Activated CD8-positive, alpha-beta T cell treated with anti-CD3 and anti-CD28 coated beads, Interleukin-2, amount 10 ng/mL, durations not matched to agents 7 days and 5 days (primary cell): ENCODE measurements at places on chromosomes 6 and 20. TPM values are rescaled to one million over a fixed set of nuclear protein-coding genes. Genes with fewer than 3 reads are reported as not detected.

GRCh38 chr6:157505912-157506491, 125.0 kb downstream of the ZDHHC14 start:
- DNase-seq: no peak

DNA sequence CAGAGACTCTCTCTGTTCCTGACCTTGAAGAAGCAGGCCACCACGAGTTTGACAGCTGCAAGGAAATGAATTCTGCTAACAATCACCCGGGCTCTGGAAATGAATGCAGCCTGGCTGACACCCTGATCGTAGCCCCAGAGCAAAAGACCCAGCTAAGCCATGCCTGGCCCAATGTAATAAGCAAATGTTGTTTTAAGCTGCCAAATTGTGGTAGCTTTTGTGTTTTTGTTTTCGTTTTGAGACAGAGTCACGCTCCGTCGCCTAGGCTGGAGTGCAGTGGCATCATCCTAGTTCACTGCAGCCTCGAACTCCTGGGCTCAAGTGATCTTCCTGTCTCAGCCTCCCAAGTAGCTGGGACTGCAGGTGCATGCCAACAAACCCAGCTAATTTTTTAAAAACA, 3.3 kb upstream of the OXT start:
- no peak for DNase-seq

DNA sequence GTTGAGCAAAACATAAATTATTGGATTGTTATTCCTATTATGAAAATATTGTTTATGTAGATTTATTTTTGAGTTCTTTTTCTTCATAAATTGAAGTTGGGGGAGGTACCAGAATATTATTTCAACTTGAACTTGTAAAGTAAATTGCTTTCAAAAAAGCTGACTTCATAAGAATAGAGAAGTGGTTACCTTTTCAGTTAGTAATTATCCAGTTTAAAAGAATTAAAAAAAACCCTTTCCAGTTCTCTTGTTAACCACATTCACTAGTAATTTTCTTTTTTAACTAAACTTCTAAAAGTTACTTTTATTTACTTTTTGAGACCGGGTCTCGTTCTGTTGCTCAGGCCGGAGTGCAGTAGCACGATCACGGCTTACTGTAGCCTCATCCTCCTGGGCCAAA, 124.3 kb downstream of the CDKAL1 start:
- DNase-seq: no peak

DNA sequence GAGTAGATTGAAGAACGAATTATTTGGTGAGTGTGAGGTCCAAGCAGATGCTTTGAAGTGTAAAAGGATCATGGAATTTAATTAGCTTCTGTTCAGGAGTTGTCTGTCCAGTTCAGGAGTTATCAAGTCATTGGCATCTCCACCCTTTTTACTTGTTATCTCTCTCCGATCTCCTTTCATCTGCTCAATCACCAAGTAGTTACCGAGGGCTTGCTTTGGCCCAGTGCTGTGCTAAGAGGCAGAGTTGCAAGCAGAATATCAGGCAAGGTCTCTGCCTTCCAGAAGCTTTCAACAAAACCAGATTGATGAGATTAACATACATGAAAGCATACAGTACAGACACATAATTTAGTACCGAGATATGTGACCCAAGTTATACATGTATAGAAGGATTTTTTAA, 10.2 kb upstream of the TNFRSF21 start:
- no peak for DNase-seq

The GMPR gene
- total RNA-seq: 8.9 TPM

- DNase-seq: no peak
Measured at GRCh38 chr20:53901064-53901463, 169.3 kb downstream of the BCAS1 start.

The APOBEC2 gene
- total RNA-seq: not detected

The RNF144B gene
- total RNA-seq: 1.9 TPM

DNA sequence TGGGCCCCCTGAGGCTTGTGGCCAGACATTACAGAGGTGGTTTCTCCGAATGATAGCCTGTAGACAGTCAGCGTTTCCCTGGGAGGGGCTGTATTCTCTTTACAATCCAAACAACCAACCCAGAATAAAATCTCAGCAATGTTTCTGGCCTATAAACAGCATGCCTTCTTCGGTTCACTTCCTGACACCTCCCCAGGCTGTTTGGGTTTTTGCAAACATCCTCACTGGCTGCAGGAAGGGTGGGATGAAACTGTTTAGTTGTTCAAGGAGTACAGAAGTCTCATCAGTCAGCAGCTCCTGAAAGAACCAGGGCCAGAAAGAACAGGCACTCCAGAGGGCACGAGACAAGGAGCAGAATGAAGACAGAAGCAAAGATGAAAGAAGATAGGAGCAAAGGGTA, 350.0 kb downstream of the QKI start:
- no peak for DNase-seq

DNA sequence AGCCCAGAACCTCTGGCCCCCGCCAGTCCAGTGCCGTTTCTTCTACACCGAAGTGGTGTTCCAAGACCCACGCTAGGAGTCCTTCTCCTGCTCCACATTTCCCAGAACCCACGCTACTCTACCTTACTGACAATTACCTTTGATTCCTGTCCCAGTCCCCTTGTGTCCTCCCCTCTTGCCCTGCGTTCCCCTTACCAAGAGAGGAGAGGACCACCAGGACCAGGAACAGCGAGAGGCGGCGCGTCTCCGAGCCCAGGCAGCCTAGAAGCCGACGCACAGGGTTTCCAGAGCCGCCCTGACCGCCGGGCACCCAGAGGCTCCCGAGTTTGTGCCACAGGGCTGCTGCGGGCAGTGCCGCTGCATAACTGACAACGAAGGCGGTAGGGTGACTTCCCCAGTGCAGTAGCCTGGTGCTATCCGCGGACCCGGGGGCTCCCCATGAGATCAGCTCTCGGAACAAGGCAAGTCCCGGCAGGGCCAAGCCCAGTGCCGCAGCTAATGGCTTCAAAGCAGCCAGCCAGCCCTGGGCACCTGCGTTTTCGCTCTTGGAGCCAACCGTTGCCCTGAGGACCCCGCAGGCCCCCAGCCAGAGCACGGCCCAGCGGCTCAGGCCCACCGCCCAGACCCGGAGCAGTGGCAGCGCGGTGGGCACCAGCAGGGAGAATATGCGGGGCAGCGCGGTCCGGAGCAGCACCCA, 512 bp downstream of the TAP1 start:
- peak; percentile 58 for DNase-seq

- no peak for DNase-seq
Measured at GRCh38 chr6:43896329-43897255, 126.6 kb downstream of the VEGFA start.

GRCh38 chr6:1577896-1578745, 31.6 kb upstream of the FOXC1 start:
- DNase-seq: no peak

GRCh38 chr6:159505140-159505922, 187.7 kb downstream of the SOD2 start:
- no peak for DNase-seq

The STK4 gene
- total RNA-seq: 159 TPM

DNA sequence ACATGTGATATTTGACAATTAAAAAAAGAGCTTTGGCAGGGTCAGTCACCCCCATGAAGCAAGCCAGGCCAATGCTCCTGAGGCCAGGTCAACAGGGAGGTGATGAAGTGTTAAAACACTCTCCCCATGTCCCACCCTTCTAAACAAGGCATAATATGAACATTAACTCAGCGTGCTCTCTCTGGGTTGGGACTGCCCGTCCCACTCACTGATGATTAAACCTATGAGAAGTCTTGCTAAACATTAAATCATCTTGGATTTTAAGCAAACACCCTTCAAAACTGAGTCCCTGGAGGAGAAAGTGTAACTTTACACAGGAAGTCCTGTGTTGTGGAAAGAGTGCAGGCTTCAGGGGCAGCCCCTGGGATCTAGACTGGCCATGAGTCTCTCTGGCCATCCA, 558.5 kb downstream of the CD83 start:
- DNase-seq: no peak

DNA sequence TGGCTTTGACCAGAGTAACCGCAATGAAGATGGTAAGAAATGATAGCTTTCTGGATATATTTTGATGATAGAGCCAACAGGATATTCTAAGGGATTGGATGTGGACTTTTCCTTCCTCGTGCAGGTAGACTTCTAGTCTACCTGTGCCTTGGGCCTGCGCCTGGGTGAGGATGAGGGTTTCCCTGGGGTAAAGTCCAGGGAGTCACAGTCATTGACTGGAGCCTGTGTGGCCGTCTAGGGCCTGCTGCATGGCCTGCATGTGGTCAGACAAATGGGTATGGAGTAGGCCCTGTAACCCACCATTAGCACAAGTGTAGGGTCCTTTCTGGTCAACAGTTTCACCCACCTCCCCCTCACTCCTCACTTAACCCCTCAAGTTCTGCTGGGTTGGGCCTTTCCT, 12.7 kb upstream of the CHMP4B start:
- DNase-seq: no peak

- no peak for DNase-seq
Measured at GRCh38 chr6:129539032-129539431, 170.9 kb downstream of the ARHGAP18 start.

The SLC17A2 gene
- total RNA-seq: not detected

DNA sequence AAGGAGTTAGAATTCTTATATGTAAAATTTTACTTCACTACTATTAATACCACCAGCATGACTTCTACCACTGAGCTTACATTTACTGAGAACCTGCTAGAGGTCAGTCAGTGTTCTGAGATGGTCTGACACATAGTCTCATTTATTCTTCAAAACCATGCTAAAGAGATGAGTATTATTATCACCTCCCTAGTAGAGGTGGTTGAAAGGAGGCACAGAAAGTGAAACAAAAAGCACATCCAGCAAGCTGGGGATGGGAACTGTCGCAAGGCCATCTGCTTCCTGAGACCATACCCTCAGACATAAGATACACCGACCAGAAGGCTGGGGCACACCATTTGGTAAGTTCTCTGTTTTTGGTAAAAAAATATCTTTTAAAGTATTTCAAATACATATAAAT, 137.7 kb downstream of the INSM1 start:
- DNase-seq: peak; percentile 32

The KCNQ2 gene
- not detected for total RNA-seq

DNA sequence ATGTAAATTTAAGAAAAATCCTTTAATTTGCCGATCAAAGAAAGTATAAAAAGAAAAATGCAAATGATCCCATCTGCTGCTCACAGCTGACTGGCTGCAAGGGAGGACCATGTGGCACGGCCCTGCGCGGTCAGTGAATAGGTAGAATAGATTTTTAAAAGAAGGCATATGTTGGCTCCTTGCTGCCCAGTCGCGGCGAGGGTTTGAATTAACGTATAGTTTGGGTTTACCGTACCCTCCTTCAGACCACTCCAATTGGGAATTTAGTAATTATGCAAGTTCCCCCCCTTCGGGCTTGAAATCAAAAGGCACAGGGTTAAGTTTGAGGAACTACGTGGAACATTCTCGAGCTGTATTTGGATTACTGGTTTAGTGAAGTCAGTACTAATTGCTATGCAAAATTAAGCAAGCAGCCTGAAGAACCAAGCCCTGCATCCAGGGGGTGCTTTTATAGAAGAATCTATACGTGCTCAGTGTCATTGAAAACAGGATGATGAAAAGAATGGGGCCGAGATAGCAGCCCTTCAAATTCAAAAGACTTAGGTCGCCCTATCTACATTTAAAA, 1.1 kb upstream of the BEND3 start:
- DNase-seq: peak; percentile 41

The LY6G6C gene
- 0.26 TPM for total RNA-seq

- DNase-seq: no peak
Measured at GRCh38 chr6:45648262-45648620, 270.5 kb upstream of the SUPT3H start.

The FABP7 gene
- total RNA-seq: not detected

GRCh38 chr6:100171533-100172321, 177.7 kb upstream of the MCHR2 start:
- DNase-seq: no peak

DNA sequence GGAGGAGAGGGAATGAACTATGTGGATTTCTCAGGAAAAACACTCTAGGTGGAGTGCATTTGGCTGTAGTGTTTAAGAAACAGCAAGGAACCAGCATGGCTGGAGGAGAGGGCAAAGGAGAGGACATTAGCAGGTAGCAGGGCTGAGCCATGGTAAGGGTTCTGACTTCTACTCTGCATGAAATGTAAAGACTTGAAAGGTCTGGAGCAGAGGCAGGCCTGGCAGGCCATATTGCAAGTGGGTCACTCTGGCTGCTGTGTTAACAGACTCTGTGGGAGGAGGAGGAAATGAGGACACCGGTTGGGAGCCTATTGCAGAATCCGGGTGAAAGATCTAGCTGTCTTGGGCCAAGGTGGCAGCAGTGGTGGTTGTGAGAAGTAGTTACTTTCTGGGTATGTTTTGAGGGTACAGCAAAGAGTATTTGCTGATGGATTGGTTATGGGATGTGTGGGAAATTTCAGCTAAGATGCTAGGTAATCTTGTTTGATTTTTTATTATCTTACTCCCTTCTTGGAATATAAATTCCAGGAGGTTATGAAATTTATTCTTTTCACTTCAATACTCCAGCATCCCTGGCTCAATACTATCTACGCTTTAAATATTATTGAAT, 115.9 kb upstream of the BCLAF1 start:
- DNase-seq: no peak

- DNase-seq: no peak
Measured at GRCh38 chr6:53924277-53924676, 129.5 kb downstream of the LRRC1 start.

- DNase-seq: no peak
Measured at GRCh38 chr20:62628691-62629090, 13.6 kb upstream of the SLCO4A1 start.

DNA sequence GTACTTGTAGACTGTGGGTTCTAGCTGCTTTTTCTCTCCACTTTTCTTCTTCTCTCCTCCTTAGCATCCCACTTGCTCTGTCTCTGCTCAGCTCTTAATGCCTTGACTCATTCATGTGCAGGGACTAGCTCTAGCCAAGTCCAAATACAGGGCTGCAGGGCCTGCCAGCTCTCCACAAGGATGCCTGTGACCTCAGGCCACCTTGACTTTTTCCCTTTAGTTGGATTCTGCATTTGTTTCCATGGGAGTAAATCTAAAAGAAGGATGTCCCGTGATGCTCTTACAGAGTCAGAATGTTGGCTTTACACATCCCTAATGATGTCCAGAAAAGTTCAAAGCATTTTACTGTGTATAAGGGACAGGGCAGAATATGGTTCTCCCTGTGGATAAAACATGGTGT, 101.8 kb upstream of the PREP start:
- no peak for DNase-seq

DNA sequence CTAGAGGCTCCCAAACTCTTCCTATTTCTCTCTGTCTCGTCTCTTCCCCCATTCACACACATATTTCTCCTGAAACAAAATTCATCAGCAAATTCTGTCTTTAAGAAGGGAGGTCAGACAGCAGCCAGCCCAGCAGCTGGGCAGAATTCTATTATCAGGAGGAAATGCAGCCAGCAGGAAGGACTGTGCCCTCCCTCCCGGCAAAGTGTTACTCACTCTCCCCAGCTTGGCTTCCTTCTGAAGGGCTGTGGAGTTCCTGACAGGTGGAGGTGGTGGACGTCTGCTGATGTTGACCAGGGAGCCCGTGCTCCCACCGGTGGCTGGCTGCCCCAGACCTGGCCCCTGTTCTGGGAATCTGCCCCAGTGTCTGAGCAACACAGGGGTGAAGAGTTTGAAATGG, 37.3 kb downstream of the KCNB1 start:
- no peak for DNase-seq

- no peak for DNase-seq
Measured at GRCh38 chr20:10474606-10475184, 39.6 kb downstream of the SLX4IP start.
